HFF-Myc (cell line): ENCODE measurements at places on chromosomes 1 and 21.

GRCh38 chr1:205255941-205256780 is 28.4 kb downstream of the TMCC2 start:
- DNase-seq = peak; percentile 69

- DNase-seq = no peak
These were observed 179.4 kb downstream of the HIVEP3 start for GRCh38 chr1:41739061-41739955.

- DNase-seq = peak; percentile 96
These were observed 183.6 kb downstream of the TTLL7 start for GRCh38 chr1:83815330-83815729.

DNA sequence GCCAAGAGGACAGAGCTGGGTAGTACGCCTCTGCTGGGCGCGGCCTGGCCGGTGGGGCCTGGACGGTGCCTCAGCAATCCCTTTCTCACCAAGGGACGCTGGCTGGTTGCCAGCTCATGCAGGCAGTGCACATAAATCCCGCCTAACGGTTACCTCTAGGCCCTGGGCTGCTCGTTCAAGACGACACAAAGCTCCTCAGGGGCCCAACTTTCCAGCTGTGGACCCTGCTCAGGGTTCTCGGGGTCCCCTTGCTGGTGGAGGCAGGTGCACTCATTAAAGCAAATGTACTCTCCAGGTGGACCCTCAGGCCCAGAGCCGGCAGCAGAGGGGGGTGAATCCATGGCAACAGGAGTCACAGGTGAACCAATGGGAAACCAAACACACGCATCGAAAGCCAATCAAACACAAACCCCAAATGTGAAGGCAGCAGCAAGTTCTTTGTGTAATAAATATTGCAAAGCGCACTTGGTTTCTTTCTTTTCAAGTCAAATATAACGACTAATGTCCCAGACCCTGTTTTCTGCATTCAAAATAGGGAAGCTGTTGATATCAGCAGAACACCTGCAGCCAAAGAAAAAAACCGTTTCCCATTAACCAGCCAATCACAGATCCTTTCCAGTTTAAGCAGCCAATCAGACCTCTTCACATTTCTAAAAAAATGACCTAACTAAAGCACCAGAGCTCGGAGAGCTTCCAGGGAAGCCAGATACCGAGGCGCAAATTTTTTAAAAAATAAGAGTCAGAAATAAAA is 26.1 kb upstream of the CLSTN1 start:
- no peak for DNase-seq

- no peak for DNase-seq
These were observed 63.6 kb downstream of the NIBAN1 start for GRCh38 chr1:184910691-184911091.

GRCh38 chr1:156705321-156705917 is at the start of gene CRABP2:
TSS of gene CRABP2 (minus strand) at chr1:156705583. CDS start at chr1:156705446, 137 bp downstream.
- DNase-seq = no peak

DNA sequence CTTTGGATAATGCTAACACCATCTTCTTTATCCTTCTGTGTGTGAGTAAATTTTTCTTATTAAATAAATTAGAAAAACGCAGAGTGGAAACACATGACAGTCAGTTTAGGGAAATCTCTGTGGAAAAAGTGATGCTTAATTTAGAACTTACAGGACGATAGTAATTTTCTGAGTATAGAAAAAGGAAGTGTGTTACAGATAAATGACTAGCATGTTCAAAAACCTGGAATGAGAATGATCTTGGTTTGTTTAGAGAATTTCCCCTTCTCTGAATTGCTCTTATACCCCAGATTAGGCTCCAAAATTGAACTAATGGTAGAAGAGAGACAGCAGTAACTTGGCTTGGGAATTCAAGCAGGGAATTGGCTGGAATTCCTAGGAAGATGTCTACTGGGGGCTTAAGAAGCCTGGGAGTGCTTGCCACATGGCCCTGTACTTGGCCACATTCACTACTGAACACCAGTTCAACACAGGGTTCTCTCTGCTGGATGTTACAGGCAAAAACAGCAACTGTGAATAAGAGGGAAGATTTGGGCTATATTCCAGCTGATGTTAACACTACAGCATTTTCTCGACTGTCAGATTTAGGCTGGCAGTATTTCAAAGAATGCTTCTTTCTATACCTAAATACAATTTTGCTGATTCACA is 1004.2 kb downstream of the TTLL7 start:
- DNase-seq = no peak

DNA sequence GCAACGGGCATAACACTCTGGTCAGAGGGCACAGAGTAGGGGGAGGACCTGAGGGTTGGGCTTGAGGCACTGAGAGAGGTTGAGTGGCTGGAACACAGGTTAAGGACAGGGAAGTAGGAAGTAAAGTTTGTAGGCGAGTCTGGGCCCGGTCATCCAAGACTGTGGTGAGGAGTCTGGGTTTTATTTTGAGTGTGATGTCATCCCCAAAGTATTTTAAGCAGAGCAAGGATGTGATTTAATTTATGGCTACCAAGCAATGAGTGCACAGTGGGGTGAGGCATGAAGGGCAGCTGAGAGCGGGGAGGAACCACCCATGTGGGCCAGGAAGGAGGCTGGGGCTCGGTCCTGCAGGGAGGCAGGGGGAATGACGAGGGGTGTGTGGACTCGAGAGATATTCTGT is 11.2 kb upstream of the VWA5B1 start:
- peak; percentile 31 for DNase-seq

DNA sequence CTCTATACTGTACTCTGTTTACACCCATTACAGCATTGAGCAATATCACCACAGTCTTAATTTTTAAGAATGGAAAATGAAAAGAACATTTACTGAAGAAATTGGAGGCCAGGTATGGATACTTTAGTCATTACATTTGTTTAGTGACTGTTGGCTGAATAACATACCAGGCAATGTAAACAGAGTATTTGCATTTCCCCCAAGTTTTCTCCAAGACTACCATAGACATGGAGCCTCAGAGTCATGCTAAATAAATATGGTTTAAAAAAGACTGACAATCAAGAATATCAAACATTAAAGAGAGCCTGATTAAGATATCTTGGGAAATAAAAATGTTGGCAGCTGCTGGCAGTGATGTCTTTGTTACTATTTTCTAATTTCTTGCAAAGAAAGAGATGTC is 136.9 kb upstream of the ADAMTS5 start:
- DNase-seq = no peak

DNA sequence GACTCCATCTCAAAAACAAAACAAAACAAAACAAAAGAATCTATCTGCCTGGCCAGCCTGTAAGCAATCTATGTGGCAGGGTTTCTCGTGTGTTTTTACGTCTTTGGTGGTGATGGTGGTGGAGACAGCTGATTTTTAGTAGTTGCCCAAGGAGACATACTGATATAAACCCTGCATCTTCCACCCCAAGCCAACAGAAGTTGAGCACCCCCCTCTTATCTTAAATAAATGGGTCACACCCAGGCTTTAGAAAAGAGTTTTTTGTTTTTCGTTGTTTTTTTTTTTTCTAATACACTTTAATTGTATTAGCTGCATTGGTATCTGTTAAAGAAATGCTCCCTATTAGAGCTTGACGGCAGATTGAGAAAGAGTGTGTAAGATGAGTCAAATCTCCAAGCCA is 134.7 kb downstream of the GLUL start:
- DNase-seq = no peak

DNA sequence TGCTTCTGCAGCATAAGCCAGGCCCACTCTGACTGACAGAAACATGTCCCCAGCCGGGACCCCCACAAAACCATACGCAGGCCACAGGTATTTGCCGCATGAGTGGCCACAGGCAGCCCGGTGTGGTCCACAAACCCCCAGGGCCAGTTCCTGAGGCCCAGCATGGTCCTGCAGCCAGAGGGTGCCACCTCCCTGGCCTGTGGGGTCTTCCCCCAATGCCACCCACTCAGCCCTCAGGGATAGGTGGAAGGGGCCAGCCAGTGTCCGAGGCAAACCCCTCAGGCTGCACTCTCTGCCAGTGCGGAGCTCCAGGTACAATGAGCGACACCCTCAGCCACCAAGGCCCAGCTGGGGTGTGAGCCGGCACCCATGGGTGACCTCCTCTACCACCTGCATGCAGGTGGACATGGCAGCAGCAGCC is 43.5 kb downstream of the UBE2G2 start:
- DNase-seq = no peak

GRCh38 chr1:248343451-248343850 is 5.1 kb upstream of the OR14C36 start:
- DNase-seq = no peak

DNA sequence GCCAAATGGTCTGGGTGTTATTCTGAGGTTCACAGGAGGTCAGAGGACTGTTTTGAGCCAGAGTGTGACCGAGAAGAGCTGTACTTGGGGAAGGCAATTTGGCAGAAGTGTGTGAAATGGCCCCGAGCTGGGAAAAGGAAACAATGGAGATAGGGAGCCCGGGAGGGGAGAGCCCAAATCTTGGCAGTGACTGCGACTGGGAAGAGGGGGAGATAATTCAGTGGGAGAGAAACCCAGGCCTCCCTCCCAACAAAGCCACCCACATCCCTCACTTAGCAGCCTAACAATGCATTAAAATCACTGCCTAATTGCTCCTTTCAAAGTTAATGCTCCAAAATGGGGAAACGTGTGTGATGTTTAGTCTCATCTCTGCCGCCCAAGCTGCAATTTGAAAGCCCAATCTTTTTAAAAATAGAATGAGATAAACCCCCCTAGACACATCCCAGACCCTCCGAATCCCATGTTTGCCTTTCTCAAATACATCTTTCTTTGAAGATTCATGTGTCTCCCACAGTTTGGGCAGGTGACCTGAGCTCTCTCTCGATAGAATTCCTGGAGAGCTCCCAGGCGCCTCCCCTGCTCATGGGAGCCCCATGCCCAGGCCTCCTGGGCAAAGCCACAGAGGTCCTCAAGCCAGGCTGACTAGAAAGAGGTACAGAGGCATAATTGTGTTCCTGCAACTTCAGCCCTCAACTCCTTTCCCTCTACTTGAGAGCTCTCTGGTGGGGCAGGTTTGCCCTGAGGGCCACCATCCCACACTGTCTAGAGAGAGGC is 17.3 kb downstream of the LRRC52 start:
- DNase-seq = no peak

DNA sequence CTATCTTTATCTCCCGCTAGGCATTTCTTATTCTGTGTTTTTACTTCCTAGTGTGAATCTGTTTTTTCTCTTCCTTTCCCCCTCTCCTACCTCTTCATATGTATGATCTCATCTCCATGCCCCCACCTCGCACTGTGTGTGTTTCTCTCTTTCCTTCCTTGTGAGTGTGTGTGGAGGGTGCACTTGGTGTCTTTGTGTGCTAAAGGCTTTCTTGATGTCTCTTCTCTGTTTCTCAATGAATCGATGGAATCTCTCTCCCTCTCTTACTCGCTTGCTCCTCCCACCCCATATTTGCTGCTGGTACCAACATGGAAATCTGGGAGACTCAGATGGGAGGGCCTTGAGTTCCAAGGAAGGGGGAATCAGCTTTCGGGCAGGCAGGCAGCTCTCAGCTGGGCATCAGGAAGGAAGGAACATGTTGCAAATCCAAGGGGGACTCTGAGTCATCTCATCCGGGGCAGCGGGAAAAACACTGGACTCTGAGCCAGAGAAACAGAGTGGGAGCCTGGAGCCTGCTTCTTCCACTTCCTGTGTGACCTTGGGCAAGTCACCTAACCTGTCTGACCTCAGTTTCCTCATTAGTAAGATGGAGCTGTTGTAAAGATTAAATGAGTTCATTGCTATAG is 147.5 kb downstream of the PTPRU start:
- DNase-seq = peak; percentile 16

DNA sequence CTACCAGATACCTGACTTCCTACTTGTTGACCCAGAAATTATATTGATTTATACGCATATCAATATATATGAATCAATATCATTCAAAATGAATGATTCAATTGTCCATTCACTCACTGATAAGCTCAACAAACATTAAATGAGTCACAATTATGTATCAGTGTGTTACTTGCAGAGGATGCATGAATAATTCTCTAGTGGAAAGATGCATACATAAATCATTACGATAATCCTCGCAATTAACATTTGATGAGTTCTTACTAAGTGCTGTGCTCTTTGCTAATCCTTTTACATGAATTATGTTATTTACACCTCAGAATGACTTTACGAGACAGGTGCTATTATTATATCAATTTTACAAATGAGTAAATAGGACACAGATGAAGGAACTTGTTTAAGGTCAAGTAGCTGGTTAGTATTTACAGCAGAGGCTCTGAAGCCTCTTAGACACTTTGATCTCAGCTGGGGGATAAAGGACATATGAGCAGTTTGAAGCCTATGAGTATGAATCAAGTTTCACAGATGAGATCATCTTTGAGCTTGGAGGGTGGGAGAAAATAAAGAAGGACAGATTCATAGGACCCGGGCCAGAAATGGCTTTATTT is 112.8 kb upstream of the ADAMTS5 start:
- no peak for DNase-seq

DNA sequence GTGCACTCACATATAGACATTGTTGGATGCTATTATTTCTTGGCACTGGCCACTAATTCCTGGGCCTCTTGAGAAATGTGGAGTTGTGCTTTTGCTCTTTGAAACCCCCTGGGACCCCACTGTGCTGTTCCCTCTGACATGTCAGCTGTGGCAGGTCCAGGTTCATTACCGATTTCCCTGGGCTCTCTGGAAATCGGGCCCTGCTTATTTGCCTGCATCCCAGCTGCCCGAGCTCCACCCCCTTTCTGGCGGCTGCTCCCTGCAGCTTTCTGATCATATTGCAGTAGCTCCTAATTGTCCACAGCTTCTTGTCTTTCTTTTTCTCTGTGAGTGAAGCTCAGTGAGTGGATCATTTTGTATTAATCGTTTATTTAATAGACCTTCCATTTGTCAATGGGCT is 183.7 kb upstream of the FAM78B start:
- DNase-seq = no peak

- DNase-seq = no peak
These were observed 13.6 kb upstream of the PLPPR4 start for GRCh38 chr1:99250728-99251127.

GRCh38 chr1:92211166-92211565 is 6.5 kb upstream of the C1orf146 start:
- DNase-seq = no peak

DNA sequence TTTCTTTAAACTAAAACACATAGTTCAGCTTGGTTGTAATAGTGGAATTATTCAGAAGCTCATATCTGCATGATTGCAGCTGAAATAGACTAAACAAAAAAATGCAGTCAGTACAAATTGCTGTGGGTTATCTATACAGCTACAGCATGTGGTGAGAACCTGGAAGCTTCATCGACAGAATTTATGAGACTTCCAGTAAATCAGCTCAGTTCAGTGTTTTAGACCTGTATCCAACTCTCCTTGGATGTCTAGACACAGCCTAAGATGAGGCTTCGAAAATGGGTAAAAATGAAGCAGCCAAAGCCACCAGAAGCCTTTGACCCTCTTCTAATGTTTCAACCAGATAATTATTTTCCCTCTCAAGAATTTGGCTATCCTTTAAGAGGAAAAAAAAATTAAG is 127.1 kb upstream of the C1orf105 start:
- DNase-seq = no peak

- no peak for DNase-seq
These were observed 161.4 kb upstream of the CAMK1G start for GRCh38 chr1:209421978-209422680.

DNA sequence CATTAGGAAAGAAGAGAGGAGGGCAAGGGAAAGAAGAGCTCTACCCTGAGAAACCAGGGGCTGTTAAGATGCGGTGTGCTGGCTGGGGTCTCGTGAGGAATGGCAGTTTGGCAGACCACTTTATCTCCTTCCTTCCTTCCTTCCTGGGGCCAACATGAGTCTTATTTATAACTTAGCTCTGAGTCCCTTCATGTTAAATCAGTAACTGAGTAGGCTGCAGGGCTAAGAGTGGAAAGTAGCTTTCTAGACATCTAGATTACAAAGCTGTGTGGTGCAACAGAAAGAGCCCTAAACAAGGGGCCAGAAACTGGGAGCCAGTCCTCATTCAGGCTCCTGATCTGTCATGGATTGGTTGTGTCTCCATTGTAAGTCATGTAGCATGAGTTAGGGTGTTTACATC is 135.4 kb upstream of the DUSP10 start:
- no peak for DNase-seq
